ENCODE measurements at places on chromosomes 5 and 9. TPM values are rescaled to one million over a fixed set of nuclear protein-coding genes. Genes with fewer than 3 reads are reported as not detected.

GARIN3 gene
- not detected for total RNA-seq

PLAC8L1 gene
- total RNA-seq = not detected

IGFBPL1 gene
- total RNA-seq = 0.76 TPM

SPATA31A3 gene
- total RNA-seq = not detected

ARPC5L gene
- total RNA-seq = 21.9 TPM

GPR151 gene
- not detected for total RNA-seq

TGFBR1 gene
- 73.9 TPM for total RNA-seq

CNTNAP3B gene
- not detected for total RNA-seq

TMOD1 gene
- total RNA-seq = 1.3 TPM

IL5 gene
- total RNA-seq = not detected

IFNE gene
- 1.8 TPM for total RNA-seq

GARNL3 gene
- 0.43 TPM for total RNA-seq

PDZD2 gene
- not detected for total RNA-seq

FOXD4L3 gene
- not detected for total RNA-seq

TICAM2 gene
- total RNA-seq = 1.9 TPM

LRRTM2 gene
- 0.11 TPM for total RNA-seq

- no peak for DNase-seq
Measured at GRCh38 chr9:132249690-132250089, 87.8 kb downstream of the NTNG2 start.

GRCh38 chr9:68574150-68574549 is 33.5 kb upstream of the TMEM252 start:
- no peak for DNase-seq

DNA sequence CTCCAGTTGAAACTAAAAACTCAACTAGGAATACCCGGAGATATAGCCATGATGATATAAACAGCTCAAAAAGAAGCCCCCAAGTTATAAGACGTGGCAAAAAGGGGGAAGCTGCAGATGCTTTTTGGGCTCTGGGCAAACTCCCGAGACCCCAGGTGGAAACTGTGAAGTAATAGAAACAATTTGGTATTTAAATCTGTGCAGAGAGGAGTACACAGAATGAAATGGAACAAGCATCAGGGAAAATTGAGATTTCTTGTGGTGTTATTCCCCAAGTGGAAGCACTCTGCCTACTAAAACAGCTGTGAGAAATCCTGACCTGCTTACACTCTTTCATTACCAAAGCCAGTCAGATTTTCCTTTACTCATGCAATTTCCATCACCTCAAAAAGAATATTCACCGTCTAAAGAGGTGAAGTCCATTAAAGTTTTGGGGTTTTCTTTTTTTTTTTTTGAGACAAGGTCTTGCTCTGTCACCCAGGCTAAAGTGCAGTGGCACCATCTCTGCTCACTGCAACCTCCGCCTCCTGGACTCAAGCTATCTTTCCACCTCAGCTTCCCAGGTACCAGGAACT is 23.5 kb downstream of the SAXO1 start:
- DNase-seq = no peak

- peak; percentile 28 for DNase-seq
Measured at GRCh38 chr9:127455324-127455992, 4.1 kb downstream of the LRSAM1 start.

- no peak for DNase-seq
Measured at GRCh38 chr5:178104492-178104891, 8.8 kb upstream of the N4BP3 start.

- no peak for DNase-seq
Measured at GRCh38 chr9:134272302-134273023, 53.8 kb upstream of the RXRA start.

GRCh38 chr9:36625006-36625615 is 52.4 kb downstream of the MELK start:
- DNase-seq = peak; percentile 90

- no peak for DNase-seq
Measured at GRCh38 chr9:68904454-68904853, 109.5 kb downstream of the PRKACG start.

DNA sequence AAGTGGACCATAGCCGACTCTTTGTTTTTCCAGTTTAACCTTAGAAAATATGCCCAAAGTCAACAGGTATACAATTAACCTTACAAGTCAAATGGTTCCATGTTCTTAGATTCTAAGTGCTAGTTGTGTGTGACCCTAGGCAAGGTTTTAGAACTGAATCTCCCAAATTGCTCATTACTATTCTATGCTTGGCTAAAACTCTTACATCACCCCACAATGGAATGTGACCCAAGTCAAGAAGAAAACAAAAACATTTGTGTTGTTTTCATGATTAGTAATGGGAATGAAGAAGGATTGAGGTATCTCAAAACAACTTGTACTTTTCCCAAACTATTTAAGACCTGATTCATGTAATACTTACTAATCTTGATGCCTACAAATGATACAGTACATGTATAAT is 159.2 kb downstream of the ARRDC3 start:
- peak; percentile 62 for DNase-seq

DNA sequence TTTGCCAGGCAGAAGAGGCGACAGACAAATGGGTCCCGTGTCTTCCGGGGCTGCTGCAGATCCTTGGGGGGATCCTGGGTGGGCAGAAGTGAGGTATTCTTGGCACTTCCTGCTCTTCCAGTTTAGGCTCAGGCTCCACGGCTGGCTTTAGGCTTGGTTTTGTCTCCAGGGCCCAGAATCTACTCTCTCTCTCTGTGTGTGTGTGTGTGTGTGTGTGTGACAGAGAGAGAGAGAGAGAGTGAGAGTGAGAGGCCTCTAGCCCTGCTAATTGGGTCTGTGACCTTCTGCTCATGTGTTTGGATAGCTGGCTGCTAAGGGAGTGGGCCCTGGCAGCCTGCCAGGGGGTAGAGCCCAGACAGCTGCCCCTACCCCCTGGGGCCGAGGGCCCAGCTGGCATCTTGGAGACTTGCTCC is 39.3 kb downstream of the CRB2 start:
- no peak for DNase-seq

DNA sequence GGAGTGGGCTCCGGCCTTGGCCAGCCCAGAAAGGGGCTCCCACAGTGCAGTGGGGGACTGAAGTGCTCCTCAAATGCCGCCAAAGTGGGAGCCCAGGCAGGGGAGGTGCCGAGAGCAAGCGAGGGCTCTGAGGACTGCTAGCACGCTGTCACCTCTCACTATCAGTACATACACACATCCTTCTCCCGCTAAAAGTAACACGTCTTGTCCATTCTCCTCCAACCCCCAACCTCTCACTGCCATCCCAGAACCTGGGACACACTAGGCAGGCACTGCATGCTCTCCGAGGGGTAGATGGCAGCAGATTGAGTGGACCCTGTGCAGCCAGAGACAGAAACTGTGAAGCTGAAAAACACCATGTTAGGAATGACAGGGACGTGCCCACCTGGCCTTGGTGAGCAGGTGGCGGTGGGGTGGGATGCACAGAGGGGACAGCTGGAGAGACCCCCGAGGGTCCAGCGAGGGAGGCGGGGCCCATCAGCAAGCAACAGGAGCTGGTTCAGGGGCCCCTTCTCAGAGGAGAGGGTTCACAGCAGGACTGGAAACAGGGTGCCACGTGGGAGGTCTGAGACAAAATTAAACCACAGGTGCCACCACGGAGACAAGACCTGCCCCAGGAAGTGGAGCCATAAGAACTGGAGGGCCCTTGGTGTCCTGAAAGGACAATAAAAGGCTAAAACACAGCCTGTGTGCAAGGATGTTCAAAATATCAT is 16.9 kb downstream of the SEMA4D start:
- DNase-seq = no peak

- peak; percentile 48 for DNase-seq
Measured at GRCh38 chr9:32500768-32501167, 25.2 kb downstream of the RIGI start.

DNA sequence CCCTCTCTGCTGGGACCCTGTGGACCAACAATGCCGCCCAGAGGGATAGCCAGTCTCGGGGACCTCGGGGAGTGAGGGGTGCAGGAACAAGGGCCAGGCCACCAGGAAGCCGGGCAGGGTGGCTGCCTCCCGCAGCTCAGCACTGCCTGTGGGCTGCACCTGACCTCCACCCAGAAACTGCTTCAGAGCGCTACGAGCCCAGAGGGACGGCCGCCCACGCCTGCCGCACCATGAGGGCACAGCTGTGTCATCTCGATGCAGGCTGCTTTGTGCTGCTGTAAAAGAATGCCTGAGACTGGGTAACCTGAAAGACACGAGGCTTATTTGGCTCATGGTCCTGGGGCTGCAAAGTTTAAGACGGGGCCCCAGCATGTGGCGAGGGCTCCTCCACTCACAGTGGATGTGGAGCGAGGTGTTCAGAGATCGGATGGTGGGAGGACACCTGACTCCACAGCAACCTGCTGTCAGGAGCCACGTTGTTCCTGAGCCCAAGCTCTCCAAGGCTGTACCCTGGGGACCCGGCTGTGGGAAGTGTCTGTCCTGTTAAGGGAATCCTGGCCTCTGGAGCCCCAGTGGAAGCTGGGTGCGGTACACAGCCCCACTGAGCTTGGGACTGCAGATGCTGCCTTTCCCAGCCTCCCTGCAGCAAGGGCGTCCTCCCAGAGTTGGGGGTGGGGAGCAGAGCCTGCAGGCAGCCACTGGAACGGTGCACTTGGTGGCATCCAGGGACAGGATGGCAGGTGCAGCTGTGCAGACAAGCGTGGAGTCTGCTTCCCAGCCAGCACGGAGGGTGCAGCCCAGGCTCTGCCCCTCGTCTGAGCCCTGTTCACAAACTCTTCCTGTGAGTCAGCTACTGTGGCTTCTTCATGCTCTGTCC is 11.8 kb upstream of the ZDHHC11 start:
- DNase-seq = peak; percentile 38

GRCh38 chr5:176619569-176620332 is 9.8 kb upstream of the GPRIN1 start:
- DNase-seq = no peak

DNA sequence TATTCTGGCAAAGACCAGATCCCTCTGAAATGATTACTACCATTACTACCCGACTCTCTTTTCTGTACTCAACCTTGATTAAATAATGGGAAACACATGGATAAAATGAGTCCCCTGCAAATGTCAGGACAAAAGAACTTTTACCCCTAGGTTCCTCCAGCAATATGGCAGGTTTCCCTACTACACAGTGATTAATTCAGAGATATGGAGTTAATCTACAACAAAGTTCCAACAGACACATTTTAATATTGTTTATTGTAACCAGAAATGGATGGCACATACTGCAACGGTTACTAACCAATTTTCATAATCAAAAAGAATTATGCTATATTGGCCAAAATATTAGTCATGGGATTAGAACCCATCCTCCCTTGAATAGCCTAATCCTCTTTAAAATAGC is 294.8 kb downstream of the ATPSCKMT start:
- peak; percentile 3 for DNase-seq

DNA sequence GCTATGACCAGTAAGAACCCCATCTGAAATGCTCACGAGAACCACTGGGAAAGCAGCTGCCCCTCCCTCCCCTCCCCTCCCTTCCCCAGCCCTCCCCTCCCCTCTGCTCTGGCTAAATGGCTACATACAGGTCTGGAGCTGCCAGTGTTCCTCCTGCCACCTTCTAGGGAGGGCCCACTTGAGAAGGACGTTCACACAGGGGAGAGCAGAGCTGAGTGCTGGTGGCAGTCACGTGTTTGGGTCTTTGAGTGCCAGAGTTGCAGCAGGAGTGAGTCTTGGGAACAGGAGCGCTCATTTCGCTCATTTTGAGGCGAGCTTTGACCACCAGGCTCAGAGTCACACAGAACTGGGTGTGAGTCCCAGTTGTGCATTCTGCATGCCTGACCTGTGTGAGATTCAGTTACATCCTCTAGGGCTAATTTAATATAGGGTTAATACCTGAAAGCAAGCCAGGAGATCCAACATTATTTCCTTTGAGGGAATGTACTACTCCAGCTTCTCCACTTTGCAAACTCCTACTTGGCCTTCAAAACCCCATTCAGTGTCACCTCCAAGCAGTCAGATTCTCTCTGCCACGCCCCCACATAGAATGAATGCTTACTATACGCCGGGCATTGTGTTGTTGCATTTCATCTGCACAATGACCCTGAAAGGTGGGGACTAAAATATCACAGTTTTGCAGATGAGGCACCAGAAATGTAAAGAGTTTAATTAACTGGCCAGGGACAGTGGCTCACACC is 25.1 kb downstream of the CPLX2 start:
- DNase-seq = no peak

DNA sequence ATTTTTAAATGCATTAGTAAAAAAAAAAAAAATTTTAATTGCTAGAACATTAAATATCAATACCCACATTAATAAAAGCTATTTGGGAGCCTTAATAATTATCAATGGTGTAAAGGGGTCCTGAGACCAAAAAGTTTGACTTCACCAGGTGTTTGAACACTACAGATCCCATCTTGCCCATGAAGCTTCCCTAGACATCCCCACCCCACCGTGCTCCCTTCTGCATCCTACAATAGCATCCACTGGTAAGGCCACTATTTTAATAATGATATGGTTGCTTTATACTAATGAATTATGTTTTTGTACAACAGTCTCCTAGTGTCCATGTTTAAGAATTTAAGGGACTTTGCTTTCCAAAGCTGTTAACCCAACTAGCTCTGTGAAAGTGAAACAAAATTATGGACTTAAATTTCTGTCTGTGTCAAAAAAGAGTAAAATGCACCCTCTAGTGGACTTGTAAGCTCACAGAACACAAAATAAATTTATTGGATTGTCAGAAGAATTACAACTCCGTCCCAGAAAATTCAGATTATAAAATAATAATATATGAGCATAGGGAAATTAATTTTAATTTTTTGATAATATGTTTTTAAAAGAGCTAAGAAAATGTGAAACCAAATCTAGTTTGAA is 76.0 kb downstream of the ARL15 start:
- peak; percentile 77 for DNase-seq

- DNase-seq = no peak
Measured at GRCh38 chr5:142825378-142826089, 55.4 kb downstream of the ARHGAP26 start.

GRCh38 chr9:5884191-5884590 is 6.5 kb upstream of the MLANA start:
- DNase-seq = no peak

- peak; percentile 98 for DNase-seq
Measured at GRCh38 chr5:17157916-17158529, 59.4 kb upstream of the BASP1 start.

DNA sequence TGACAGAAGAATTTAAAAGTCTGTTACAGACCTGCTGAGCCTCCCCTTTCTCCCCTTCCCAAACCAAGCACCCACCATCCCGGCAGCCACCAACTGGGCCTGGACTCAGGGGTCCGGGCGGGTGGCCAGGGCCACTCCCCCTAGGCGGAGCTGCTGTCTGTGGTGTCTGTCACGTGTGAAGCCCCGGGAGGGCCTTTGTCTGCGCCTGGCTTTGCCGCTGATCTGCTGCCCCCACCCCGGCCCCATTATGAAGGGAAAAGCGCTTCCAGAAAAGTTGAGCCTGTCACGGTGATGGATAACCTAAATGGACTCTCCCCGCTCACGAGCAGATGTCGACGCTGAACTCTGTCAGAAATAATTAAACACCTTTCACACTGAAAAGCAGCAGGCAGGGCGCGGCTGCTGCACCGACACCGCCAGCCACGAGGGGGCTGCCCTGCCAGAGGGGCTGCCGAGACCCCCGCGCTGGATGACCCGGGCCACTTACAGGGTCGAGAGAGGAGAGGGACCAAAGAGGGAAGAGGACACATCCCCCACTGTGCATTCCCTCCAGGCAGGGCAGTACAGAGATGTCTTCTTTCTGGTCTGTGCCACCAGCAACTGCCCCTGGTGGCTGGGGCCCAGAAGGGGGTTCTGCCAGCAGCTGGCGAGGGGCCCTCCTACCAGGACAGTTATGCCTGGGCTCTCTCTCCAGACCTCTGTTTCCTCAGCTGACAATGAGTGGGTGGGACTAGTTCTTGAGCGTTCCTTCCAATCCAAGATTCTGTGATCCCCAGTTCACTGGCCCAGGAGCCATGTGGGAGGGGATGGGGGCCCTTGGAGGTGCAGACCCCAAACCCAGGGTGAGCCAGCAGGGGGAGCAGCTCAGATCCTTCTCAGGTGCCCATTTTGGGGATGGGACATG is 36.0 kb upstream of the BARHL1 start:
- peak; percentile 31 for DNase-seq
